ENCODE measurements at places on chromosomes 3 and 15. TPM values are rescaled to one million over a fixed set of nuclear protein-coding genes. Genes with fewer than 3 reads are reported as not detected.

DNA sequence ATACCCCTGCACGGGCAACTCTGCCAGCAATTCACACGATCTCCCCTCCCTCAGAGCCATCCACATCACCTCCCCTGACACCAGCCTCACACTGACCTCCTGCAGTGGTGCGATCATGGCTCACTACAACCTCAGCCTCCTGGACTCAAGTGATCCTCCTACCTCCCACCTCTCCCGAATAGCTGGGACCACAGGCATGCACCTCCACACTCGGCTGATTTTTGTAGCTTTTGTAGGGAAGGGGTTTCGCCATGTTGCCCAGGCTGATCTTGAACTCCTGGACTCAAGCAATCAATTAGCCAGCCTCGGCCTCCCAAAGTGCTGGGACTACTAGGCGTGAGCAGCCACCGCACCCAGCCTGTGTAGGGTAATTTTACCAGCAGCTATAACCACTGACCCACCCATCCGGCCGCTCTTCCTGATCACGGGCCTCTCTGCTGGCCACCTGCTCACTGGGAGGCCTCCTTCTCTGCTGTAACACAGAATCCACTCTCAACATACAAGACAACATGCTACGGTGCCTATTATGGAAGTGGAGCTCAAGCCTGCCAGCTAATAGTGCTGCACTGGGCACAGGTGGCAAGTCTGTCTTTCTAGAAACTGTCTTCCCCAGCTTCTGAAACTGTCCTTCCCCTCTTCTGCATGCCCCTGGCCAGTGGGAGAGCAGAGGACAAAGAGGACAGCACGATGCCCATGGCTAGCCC, 4.6 kb downstream of the GP9 start:
- H3K27me3 ChIP-seq = no peaks in the 10 kb centered on the region
- no peak overlapping the region for H3K27ac ChIP-seq
- no peaks in the 10 kb centered on the region for H3K36me3 ChIP-seq
- no peaks in the 10 kb centered on the region for H3K4me1 ChIP-seq
- no peak for DNase-seq

DNA sequence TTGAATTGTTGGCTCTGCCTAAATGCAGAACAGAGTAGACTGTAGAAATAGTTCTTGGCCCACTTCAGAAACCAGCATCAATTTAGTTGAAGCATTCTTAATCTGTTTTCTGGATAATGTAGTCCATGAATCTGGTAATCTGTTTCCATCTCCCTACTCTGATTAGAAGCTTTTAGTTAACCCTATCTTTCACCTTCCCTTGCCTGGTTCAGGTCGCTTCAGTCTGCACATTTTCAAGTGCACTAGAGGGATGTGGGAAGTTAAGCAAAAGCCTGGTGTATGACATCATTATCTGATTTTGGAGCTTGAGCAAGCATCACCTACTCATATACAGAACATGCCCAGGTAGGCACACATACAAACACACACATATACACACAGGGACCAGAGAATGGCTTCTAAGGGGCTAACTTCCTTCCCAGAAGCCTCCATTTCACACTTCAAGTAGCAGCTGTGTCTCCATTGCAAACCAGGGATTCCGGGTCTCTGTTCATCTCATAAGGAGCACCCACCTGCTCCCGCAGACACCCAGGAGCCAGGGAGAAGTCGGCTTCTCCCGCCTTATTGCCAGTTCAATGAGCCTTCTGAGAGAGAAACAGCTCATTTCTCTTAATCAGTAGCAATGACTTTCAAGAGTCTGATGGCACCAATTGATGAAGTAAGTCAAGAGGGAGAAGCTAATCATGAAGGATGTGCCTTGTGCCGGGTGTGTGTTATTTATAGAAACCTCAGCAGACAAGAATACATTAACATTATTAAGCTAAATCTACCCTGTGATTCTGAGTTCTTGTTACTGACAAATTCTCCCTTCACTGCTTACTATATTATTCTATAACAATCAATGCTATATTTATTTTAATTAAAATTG, 347.9 kb upstream of the STAC start:
- H3K27ac ChIP-seq = no peak overlapping the region
- no peaks in the 10 kb centered on the region for H3K27me3 ChIP-seq
- no peak overlapping the region for H3K4me3 ChIP-seq
- no peaks in the 10 kb centered on the region for H3K4me1 ChIP-seq
- no peaks in the 10 kb centered on the region for H3K36me3 ChIP-seq

DNA sequence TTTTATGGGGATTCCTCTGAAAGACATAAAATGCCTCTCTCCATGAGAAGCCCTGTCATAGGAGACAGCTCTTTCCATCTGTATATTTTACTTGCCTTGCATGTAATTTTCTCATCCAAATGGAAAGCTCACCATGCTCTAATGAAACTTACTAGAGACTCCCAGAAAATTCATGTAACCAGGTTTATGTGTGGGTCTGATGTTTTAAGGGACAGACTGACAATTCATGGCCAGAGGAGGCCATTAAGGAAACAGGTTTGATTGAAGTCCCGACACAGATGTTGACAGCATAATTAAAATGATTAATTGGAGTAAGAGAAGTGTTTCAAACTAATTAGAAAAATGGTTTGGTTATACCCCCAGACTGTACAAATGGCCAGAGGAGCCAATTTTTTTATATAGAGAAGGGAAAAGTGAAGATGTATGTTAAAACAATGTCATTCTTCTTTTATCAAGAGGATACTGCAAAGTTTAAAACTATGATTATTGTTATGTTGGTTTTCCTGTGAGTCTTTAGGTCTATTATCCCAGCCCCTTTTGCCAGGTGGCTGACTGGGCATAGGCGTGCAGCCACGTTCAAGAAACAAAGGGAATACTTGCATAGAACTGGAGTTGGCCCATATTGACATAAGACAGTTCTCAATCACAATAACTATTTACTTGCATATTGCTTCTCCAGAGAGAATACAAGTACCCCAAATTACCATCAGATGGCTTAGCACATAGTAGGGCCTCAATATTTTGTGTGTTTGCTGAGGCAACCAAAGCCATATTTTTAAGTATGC, 64.8 kb downstream of the RBMS3 start:
- no peak overlapping the region for H3K27ac ChIP-seq
- H3K27me3 ChIP-seq = no peaks in the 10 kb centered on the region
- no peak for DNase-seq
- H3K36me3 ChIP-seq = no peaks in the 10 kb centered on the region
- H3K4me3 ChIP-seq = no peak overlapping the region

DNA sequence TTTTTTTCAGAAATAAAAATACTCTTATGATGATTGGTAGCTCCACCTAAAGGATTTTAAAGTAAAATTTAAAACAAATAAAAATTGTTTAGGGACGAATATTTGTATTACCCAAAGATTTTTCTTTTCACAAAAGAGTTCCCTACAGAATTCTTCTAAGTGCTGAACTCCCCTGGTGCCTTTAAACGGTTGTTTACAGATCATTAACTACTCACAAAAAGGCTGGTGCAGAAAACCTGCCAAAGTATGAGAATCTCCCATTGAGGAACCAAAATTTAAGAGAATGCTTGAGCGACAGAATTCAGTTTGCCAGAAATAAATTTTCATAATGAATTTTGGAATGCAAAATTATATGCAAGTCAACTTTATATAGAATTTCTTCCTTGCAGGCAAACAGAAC, 497.8 kb upstream of the NR2F2 start:
- H3K4me1 ChIP-seq = no peaks in the 10 kb centered on the region
- DNase-seq = no peak
- H3K4me3 ChIP-seq = no peak overlapping the region
- no peaks in the 10 kb centered on the region for H3K27me3 ChIP-seq
- no peak overlapping the region for H3K27ac ChIP-seq
- no peaks in the 10 kb centered on the region for H3K36me3 ChIP-seq

- no peaks in the 10 kb centered on the region for H3K36me3 ChIP-seq
- no peaks in the 10 kb centered on the region for H3K4me1 ChIP-seq
- H3K27me3 ChIP-seq = no peaks in the 10 kb centered on the region
- H3K4me3 ChIP-seq = no peak overlapping the region
These were observed 9.3 kb downstream of the CFAP92 start for GRCh38 chr3:128984596-128984995.

- peak overlapping the region; percentile 9 for H3K27ac ChIP-seq
- no peaks in the 10 kb centered on the region for H3K36me3 ChIP-seq
- no peaks in the 10 kb centered on the region for H3K27me3 ChIP-seq
- DNase-seq = no peak
These were observed 48.1 kb downstream of the SETMAR start for GRCh38 chr3:4351164-4351855.

DNA sequence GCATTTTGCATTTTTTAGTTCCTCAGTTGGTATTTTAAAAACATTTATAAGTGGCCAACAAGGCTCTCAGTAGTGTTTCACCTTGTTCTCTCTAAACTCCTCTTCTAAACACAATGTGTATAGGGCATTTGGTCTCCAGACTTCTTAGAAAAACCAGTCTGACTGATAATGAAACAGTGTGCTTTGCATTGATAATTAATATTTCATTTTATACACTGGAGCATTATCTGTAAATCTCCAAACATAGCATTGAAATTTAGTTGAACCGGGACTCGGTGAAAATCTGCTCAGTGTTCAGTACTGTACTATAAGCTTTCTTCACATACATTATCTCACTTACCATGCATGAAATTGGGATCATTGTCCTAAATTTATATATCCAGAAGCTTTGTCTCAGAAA, 53.6 kb downstream of the SETD5 start:
- H3K4me3 ChIP-seq = no peak overlapping the region
- no peak for DNase-seq
- no peaks in the 10 kb centered on the region for H3K27me3 ChIP-seq

- peak; percentile 79 for DNase-seq
- H3K4me1 ChIP-seq = peaks cover 17% of the 10 kb centered on the region
- no peak overlapping the region for H3K4me3 ChIP-seq
- peak overlapping the region; percentile 14 for H3K27ac ChIP-seq
These were observed 169.9 kb upstream of the TSC22D2 start for GRCh38 chr3:150238048-150238802.

GRCh38 chr3:135218304-135218703, 423.2 kb downstream of the EPHB1 start:
- H3K4me1 ChIP-seq = no peaks in the 10 kb centered on the region
- no peak overlapping the region for H3K4me3 ChIP-seq
- H3K36me3 ChIP-seq = no peaks in the 10 kb centered on the region
- DNase-seq = no peak

- no peak overlapping the region for H3K4me3 ChIP-seq
- H3K27ac ChIP-seq = no peak overlapping the region
- peaks cover 6% of the 10 kb centered on the region for H3K4me1 ChIP-seq
- no peaks in the 10 kb centered on the region for H3K27me3 ChIP-seq
- no peaks in the 10 kb centered on the region for H3K36me3 ChIP-seq
- DNase-seq = no peak
These were observed 75.5 kb downstream of the SPATA16 start for GRCh38 chr3:173065543-173065981.

GRCh38 chr3:23834082-23834870, 28.5 kb downstream of the UBE2E1 start:
- no peak for DNase-seq
- H3K36me3 ChIP-seq = no peaks in the 10 kb centered on the region
- no peak overlapping the region for H3K27ac ChIP-seq

DNA sequence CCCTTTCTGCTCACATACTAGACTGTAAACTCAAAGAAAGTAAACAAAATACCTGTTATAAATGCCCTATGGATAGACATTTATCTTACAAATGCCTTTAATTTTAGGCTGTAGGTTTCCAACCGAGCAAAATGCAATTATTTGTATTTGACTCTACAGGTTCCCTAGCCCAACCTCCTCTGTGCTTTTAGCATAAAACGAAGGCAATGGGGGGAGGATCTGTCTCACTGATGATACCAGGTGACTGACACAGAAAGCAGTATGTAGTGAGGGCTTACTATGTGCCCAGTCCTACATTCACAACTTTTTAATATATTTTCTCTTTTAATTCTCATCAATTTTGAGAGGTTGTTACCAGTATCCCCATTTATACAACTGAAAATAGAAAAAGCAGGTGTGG, 87.4 kb downstream of the OXNAD1 start:
- no peaks in the 10 kb centered on the region for H3K27me3 ChIP-seq
- no peaks in the 10 kb centered on the region for H3K4me1 ChIP-seq
- H3K36me3 ChIP-seq = peaks cover 25% of the 10 kb centered on the region
- no peak overlapping the region for H3K27ac ChIP-seq
- DNase-seq = no peak

DNA sequence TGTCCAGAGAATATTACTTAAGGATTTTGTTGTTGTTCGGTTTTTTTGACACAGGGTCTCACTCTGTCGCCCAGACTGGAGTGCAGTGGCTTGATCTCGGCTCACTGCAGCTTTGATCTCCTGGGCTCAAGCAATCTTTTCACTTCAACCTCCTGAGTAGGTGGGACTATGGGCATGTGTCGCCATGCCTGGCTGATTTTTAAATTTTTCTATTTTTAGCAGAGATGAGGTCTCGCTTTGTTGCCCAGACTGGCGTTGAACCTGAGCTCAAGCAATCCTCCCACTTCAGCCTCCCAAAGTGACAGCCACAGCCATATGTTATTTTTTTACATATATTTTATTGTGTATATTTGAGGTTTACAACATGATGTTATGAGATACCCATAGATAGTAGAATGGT, 86.8 kb upstream of the UMPS start:
- peaks cover 9% of the 10 kb centered on the region for H3K4me1 ChIP-seq
- H3K27me3 ChIP-seq = no peaks in the 10 kb centered on the region

DNA sequence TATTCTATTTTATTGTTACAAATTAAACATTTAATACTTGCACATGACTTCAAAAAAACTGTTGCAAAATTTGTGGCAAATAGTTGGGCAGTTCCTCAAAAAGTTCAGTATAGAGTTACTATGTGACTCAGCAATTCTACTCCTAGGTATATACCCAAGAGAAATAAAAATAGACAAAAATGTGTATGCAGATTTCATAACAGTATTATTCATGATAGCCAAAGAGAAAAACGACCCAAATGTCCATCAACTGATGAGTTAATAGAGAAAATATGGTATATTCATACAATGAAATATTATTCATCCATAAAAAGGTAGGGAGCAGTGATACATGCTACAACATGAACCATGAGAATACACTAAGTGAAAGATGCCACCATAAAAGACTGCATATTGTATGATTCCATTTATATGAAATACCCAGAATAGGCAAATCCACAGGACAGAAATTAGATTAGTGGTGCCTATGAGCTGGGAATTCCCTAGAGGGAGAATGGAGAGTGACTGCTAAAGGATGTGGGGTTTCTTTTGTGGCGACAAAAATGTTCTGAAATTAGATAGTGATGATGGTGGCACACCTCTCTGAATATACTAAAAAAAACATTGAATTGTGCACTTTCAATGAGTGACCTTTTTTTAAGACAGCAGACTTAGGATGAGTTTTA, 31.6 kb upstream of the CLASP2 start:
- no peak for DNase-seq
- H3K4me3 ChIP-seq = no peak overlapping the region
- no peaks in the 10 kb centered on the region for H3K27me3 ChIP-seq

- no peaks in the 10 kb centered on the region for H3K4me1 ChIP-seq
- H3K27ac ChIP-seq = no peak overlapping the region
- no peak for DNase-seq
- H3K36me3 ChIP-seq = no peaks in the 10 kb centered on the region
These were observed 475.3 kb downstream of the FHIT start for GRCh38 chr3:60775985-60776384.

The MASP1 gene
- total RNA-seq = 0.58 TPM

The BCL2A1 gene
- total RNA-seq = not detected

The NME9 gene
- not detected for total RNA-seq

The TRIM42 gene
- total RNA-seq = not detected

The ZNF860 gene
- total RNA-seq = 1.2 TPM

The GUCA1C gene
- total RNA-seq = not detected

The RAB6B gene
- total RNA-seq = 0.58 TPM

The CFAP100 gene
- total RNA-seq = not detected

The PLIN1 gene
- total RNA-seq = 3.8 TPM

Measured in stomach (tissue), 19 donors.